GM19239 (cell line): ENCODE measurements at places on chromosomes 5 and 9.
A peak's percentile ranks its signal among the peaks of the same experiment; 100 is the strongest.

- DNase-seq: no peak
Observed at GRCh38 chr9:127233989-127234388, 30.6 kb upstream of the GARNL3 start.

GRCh38 chr5:73851471-73852181, 225.6 kb downstream of the ARHGEF28 start:
- no peak for DNase-seq

DNA sequence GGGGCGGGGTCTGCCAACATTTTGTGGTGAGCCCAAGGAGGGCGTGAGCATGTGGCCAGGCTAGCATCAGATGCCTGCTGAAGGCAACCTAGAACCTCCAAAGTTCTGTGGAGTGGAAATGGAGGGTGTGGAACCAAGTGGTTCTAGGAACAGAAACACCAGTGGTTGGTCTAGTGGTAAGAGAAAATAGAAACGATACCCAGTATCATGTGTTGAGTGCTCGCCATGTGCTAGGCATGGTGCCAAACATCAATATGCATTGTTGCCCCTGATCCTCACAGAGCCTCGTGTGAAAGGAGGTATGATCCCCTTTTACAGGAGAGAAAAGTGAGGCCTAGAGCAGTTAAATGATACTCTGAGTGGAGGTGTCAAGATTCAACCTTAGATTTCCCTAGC, 31.5 kb upstream of the MVB12B start:
- no peak for DNase-seq

DNA sequence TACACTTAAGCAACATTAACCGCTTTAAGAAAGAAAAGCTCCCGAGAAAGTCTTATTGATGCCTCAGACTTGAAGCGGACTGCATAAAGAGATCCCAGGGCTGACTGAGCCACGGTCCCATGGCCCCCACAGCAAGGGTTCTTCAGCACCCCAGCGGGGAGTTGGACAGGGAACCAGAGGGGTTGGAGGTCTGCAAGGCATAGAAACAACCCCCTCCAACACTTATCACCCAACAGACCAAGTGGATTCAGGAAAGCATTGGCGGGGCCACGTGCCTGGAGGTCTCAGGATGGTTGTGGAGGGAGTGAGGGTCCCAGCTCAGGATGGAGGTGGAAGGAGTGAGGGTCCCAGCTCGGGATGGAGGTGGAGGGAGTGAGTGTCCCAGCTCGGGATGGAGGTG, 143.7 kb upstream of the IRX2 start:
- DNase-seq: no peak

- no peak for DNase-seq
Observed at GRCh38 chr5:141603923-141604717, 14.7 kb downstream of the DIAPH1 start.

DNA sequence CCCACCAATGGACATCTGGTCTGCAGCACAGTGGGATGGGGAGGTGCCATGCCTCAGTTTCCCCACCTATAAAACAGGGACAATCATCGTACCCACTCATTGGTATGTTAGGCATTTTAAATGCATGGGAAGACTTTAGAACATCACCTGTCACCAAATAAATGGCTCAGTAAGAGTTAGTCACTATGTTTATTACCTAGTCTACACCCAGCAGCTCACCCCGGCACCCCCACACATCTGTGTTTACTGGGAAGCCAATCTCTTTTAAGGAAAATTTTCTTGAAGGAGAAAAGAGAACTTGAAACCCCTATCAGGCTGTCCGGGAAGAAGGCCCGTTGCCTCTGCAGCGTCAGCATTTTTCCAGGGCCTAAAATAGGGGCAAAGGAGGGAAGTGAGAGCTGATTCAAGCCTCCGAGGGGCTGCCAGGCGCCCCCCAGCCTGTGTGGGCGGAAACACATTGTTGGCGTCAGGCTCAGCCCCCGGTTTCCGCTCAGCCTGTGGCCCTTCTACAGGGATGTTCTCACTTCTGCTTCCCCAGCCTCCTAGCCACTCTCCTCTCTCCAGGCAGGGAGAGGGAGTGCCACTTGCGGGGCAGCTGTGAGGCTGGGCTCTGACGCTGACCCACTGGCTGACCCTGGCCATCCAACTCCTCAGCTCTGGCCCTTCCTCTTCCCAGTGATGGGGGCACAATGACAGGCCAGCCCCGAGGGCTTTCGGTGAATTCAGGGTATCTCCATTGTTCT, 4.6 kb downstream of the CSF1R start:
- DNase-seq: peak; percentile 40

- no peak for DNase-seq
Observed at GRCh38 chr5:61342071-61342501, 10.0 kb downstream of the ZSWIM6 start.

- no peak for DNase-seq
Observed at GRCh38 chr5:65969539-65970393, 43.4 kb downstream of the ERBIN start.

- DNase-seq: no peak
Observed at GRCh38 chr9:3508521-3509291, 17.1 kb downstream of the RFX3 start.

GRCh38 chr5:171997011-171997410, 9.4 kb downstream of the FBXW11 start:
- DNase-seq: no peak

DNA sequence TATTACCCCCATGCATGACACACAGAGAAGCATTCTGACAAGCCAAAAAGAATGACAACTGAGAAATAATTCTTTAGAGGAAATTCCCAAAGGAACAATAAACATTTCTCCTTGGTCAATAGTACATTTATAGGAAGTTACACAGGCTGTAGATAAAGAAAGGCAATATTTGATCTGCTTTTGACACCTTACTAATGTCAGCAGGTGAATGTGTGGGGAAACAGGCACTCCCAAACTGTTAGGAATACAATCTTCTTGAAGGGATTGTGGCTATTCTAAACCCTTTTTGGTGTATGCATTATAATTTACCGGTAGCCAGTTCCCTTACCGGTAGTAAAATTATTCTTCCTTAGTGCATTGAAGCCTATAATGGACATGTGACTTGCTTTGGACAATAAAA, 116.1 kb upstream of the FTMT start:
- DNase-seq: no peak

- DNase-seq: no peak
Observed at GRCh38 chr5:79561525-79561893, 47.6 kb upstream of the HOMER1 start.

DNA sequence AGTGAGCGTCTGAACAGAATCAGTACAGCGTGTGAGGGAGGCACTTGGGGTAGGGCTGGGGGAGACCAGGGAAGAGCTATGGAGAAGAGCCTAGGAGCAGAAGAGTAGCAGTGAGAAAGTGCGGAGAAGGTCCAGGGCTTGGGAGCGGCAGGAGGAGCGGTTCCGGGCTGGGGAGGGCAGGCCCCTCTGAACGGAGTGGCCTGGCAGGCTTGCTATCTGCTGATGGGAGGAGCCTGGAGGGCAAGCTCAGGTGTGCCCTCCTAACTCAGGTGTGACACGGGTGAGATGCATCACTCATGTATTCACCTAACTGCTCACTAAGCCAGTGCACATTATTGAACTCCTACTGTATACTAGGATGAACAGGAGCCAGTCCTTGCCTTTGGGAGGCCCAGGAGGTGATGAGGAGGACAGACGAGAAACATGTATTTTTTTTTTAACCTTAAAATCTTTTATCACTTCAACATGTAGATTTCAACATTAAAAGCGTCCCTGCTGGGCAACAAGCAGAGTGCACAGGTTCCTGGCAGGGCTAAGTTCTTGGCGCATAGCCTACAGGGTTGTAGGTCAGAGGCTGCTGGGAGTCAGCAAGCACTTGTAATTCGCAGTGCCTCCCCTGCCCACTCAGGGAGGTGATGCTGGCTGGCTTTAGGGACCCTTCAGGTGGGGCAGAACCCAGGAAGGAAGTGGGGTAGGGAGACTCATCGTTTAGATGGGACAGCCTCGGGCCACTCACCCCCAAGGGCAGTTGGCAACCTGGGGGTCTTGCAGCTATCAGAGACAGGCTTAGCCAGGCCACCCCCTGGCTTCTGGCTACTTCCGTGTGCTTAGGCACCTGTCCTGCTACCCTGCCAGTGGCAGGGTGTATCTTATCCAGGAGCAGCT, 55.5 kb downstream of the TMOD1 start:
- DNase-seq: no peak

GRCh38 chr9:89080193-89080592, 88.9 kb downstream of the S1PR3 start:
- DNase-seq: no peak

GRCh38 chr5:16313761-16314160, 134.2 kb upstream of the MARCHF11 start:
- no peak for DNase-seq

- no peak for DNase-seq
Observed at GRCh38 chr9:130292106-130292505, 26.5 kb downstream of the HMCN2 start.

DNA sequence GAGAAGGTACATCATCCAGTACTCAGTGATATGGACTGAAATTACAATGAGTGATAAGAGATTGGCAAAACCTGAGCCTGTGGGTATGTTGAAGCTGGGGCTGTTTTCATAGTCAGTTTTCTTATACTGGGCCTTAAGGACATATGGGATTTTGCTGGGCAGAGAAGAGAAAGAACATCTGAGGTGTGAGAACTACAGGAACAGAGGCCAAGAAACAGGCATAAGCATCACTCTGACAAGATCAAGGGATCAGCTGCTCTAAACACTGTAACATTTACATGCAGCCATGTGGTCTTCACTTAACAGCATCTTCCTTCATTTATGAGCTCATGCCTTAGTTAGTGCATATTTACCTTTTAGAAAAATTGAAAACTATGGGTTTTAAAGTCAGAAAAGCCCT, 220.0 kb downstream of the TRIM36 start:
- DNase-seq: no peak

- DNase-seq: no peak
Observed at GRCh38 chr9:130197888-130198287, 25.7 kb downstream of the NCS1 start.

DNA sequence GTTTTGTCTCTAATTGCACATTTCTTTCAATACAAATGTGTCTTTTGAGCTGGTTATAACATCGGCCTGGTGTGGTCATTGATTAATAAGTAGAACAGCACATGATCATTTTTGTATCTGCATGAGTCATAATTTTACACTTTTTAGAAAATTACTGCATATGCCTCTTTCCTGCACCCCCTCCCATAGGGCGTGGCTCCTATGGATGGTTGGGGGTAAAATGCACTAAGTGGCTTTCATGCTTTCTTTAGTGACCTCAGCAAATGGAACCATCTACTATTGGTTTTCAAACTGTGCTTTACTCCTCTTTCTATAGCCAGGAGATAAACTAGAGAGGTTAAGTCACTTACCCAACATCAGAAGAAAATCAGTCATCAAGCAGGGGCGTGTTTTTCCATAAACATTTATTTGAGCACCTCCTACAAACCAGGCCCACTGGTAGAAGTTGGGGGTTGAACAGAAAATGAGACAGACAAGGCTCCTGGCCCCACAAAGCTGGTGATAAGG, 3.8 kb downstream of the ANXA6 start:
- DNase-seq: no peak

GRCh38 chr5:140674211-140674610, 835 bp upstream of the DND1 start:
- no peak for DNase-seq

DNA sequence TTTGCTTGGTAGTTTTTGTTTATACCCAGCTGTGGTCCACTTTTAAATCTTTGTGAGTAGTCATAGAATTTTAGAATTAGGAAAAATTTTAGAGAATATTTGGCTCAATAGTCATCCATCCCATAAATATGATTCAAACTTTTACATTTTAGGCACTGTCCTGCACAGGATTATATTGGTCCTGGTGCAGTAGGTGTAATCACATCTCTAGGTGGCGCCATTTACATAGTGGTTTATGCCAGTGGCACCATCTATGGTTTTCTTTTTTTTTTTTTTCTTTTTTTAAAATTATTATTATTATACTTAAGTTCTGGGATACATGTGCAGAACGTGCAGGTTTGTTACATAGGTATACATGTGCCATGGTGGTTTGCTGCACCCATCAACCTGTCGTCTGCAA, 260.7 kb upstream of the KCNN2 start:
- DNase-seq: no peak

- DNase-seq: no peak
Observed at GRCh38 chr5:115894342-115894741, 52.6 kb downstream of the AP3S1 start.

GRCh38 chr5:38824821-38825220, 21.0 kb upstream of the OSMR start:
- no peak for DNase-seq

DNA sequence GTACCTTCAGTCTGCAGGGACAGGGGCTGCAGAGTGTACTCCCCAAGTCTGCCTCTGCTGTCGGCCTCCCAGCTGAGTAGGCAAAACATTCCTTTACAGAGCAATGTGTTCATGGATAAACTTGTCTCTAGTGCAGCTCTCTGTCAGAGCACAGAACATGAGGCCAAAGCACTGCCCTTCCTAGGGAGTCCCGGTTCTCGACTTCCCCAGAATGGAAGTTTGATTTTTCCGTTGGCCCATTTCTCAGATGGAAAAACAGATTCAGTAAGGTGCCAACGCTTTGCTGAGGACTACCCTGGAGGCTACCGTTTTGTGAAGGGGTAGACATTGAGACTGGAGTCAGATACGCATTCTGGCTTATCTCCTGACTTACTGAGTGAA, 422 bp upstream of the TRIM32 start:
- no peak for DNase-seq

DNA sequence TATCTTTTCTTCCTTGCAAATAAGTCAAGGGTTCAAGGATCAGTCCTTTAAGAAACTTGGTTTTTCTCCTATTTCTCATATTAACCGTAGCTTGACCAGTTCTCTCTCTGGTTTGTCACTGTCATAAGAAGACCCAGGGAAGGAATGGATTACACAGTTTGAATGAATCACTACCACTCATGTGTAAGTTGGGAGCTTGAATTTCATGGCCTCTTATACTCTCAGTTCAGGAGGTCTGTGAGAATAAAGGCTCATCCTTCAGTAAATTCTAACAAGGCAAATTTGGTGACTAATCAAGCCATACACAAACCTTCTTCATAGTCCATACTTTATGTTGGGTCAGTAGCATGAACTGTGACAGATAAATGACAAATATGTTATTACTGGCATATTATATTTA, 323.1 kb upstream of the ACTBL2 start:
- DNase-seq: no peak

DNA sequence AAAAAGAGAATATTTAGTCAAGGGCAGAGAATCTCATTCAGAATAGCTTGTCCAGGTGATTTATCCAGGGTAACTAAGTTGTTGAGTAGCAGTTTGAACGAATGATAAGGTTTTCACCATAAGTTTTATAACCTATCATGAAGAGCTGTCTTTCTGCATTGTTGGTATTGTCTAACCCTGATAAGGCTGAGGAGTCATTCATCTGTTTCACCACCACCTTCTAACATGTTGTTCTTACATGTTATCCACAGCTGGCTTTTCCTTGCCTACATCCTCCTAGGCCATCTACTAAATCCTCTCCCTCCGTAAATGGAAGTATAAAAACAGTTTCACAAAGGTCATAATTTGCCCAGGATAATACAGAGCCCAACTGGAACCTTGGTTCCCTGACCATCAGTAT, 24.1 kb downstream of the ZNF462 start:
- DNase-seq: no peak

DNA sequence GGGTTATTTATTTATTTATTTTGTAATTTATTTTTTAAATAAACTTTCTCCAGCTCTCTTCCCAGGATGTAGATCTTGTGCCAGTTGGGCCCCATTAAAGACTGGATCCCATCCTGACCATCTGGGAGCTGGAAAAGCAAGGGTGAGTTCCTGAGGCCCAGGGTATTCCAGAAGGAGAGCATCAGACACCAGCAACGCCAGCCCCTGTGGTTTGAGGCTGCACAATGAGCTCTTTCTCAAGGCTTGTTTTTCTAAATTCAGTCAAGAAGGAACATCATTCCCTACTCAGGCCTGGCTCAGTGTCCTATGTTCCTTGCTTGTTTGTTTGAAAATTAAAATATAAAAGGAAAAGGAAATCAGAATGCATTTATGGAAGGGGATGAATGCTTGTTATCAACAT, 313.3 kb downstream of the EBF1 start:
- DNase-seq: no peak
